ENCODE measurements at places on chromosomes 2 and 18. TPM values are rescaled to one million over a fixed set of nuclear protein-coding genes. Genes with fewer than 3 reads are reported as not detected.

DNA sequence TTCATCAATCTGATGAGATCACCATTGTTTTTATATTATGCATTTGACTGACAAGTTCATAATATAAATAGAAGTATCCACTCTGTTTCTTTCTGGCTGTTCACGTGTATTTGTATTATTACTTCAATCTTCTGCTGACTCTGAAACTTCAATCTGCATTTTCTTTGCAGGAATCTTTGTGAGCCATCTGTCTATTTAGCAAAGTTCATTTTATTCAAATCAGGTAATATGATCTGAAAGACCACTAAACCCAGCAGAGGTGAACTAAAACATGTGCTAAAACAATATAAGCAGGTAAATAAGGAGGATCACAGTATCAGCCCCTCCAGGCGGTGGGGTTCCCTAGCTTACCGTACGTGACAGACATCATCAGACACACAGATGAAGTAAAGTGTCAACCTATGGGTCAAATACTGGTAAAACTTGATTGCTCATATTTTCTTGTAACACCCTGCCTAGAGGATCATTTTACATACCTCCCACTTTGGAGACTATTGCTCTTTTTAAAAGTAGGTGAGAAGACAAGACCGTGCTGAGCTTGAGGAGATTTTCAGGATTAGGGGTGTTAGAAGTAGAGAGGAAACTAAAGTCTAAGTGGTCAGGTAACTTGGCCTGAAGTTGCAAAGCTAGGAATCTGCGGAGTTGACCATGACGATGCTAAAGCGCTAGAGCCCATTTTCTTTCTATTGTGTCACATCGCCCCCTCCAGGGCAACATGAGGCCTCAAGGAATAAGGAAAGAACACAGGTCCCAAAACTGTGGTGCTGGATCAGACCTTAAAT lies 9.0 kb downstream of the DTNB start:
- DNase-seq: peak; percentile 34
- H3K36me3 ChIP-seq: no peaks in the 10 kb centered on the region
- peaks cover 10% of the 10 kb centered on the region for H3K4me1 ChIP-seq
- H3K27me3 ChIP-seq: no peaks in the 10 kb centered on the region
- peak overlapping the region; percentile 62 for H3K27ac ChIP-seq
- H3K4me3 ChIP-seq: no peak overlapping the region

GRCh38 chr2:62151306-62151638 lies 44.6 kb upstream of the B3GNT2 start:
- H3K27ac ChIP-seq: peak overlapping the region; percentile 62
- no peaks in the 10 kb centered on the region for H3K36me3 ChIP-seq
- H3K4me1 ChIP-seq: no peaks in the 10 kb centered on the region
- no peaks in the 10 kb centered on the region for H3K27me3 ChIP-seq
- no peak overlapping the region for H3K4me3 ChIP-seq

DNA sequence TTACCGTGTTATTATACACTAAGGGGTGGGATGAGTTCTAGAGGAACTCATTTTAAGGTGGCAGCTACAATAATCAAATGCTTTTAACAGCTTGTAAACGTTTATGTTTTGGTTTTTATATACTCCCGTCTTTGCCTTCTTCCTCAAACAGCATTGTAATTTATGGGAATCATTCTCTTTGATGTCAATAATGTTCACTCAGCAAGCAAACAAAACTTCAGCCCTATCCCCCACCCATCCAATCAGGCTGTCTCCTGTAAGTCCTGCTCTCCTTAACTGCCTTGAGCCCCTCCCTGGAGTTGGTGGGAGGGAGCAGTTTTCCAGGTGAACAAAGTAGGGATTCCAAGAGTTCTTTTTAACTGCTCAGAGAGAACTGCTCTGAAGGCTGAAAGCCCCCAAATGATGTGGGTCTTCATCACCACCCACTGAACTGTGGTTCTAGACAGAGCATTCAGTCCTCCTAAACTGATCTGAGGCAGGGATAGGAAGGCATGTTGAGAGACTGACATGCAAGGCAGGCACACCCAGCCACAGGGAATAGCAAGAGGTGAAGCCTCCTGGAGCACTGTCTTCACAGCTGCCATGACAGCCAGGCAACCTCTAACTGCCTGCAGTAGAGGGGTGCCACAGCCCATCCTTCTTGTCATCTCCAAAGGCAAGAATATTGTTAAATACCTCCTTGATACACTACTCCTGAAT lies 17.5 kb downstream of the MYO5B start:
- no peak for DNase-seq
- no peaks in the 10 kb centered on the region for H3K27me3 ChIP-seq
- no peak overlapping the region for H3K27ac ChIP-seq
- no peak overlapping the region for H3K4me3 ChIP-seq

DNA sequence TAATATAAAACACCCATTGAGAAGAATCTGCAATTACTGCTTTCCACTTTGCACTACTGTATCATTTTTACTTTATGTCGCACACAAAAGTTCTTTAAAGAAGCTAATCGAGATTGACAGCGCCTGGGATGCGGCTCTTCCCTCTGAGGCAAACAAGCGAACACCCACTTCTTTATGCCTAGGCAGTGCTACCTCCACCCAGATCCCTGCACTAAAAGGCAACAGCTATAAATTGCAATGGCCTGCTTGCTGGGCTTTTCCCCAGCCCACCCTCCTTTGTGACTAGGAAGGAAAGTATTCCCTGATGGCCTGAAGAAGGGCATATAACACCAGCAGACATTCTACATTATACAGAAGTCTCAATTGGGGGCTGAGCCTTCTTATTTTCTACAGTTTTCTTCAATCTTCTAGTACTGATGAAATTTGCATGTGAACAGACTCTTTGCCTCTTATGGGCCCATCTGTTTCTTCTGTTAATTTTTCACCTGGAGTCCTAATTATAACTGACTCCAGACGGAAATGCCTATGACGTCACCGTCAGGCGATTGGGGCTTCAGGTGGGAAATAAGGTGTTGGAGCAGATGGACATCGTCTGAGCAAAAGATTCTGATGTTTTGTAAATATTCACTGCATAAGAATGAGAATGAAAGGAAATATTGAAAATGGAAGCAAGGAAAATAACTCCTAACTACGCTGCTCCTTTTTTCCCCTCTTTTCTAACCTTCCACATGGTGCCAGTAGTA lies 138.9 kb upstream of the DCC start:
- DNase-seq: no peak
- no peak overlapping the region for H3K27ac ChIP-seq
- no peak overlapping the region for H3K4me3 ChIP-seq
- H3K36me3 ChIP-seq: no peaks in the 10 kb centered on the region

- peaks cover 16% of the 10 kb centered on the region for H3K4me1 ChIP-seq
- H3K4me3 ChIP-seq: no peak overlapping the region
- H3K27ac ChIP-seq: no peak overlapping the region
- no peak for DNase-seq
- H3K27me3 ChIP-seq: peaks cover 14% of the 10 kb centered on the region
These were observed 18.2 kb downstream of the NRP2 start for GRCh38 chr2:205700331-205701132.

- H3K4me3 ChIP-seq: no peak overlapping the region
- no peak overlapping the region for H3K27ac ChIP-seq
- DNase-seq: no peak
- no peaks in the 10 kb centered on the region for H3K4me1 ChIP-seq
- H3K36me3 ChIP-seq: no peaks in the 10 kb centered on the region
These were observed 46.2 kb upstream of the COPS8 start for GRCh38 chr2:237039301-237040031.

DNA sequence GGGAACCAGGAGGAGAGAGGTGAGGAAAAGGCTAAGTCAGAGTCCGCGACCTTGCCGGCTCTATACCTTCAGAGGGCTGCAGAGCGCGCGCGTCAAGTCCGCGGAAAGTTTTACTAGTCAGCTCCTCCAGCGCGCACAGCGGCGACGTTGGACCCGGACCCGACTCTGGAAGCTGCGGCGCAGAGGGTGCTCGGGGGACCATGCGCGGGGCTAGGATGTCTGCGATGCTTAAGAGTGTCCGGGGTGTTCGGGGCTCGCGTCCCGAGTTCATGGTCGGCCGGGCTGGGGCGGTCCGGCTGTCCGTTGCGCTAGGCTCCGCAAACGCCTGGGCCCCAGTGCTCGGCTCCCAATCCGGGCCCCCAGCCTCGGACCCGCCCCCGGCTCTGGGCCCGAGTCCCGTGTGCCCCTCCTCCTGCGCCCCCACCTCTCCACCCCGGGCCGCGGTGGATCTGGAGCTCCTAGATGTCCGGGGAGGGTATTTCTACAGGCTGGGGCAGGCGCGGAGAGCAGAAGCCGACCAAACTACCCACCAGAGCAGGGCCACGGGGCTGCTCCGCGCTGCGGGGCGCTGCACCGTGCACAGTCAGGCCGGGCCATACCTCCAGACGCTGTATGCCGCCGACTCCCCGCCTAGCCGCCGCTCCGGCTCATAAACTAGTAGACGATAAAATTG lies at the start of gene LBX2:
Gene LBX2, minus strand, starts transcription at position 337 of the 673 bp plus-strand sequence. Its CDS starts 66 bp downstream, at position 271.
- no peak for DNase-seq
- peaks cover 29% of the 10 kb centered on the region for H3K27me3 ChIP-seq
- H3K27ac ChIP-seq: peak within 1 kb of the TSS; percentile 93
- peaks cover 6% of the 10 kb centered on the region for H3K36me3 ChIP-seq
- peak within 1 kb of the TSS; percentile 89 for H3K4me3 ChIP-seq
- H3K4me1 ChIP-seq: peaks cover 31% of the 10 kb centered on the region

GRCh38 chr18:79208906-79209305 lies 139.7 kb downstream of the ATP9B start:
- peaks cover 4% of the 10 kb centered on the region for H3K4me1 ChIP-seq
- no peak for DNase-seq
- H3K27ac ChIP-seq: no peak overlapping the region

GRCh38 chr18:57747809-57748680 lies 55.1 kb downstream of the ATP8B1 start:
- H3K4me1 ChIP-seq: peaks cover 45% of the 10 kb centered on the region
- DNase-seq: no peak
- H3K27me3 ChIP-seq: no peaks in the 10 kb centered on the region

DNA sequence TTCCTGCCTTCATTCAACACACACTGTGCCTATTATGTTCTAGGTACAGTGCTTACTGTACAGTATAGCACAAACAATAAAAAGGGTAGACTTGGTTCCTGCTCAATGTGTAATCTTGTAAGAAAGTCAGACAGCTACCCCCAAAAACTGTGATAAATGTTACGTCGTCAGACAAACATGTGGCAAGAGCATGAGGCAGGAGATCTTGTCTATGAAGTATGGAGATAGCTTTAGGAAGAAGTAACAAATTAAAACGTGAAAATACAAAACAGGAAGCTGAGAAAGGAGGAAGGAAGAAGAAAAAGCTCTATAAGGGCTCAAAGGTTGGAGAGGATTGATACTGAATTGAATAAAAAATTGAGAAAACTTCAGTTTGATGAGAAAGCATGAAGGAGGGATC lies 276.2 kb upstream of the HNRNPA3 start:
- no peak overlapping the region for H3K4me3 ChIP-seq
- H3K4me1 ChIP-seq: peaks cover 3% of the 10 kb centered on the region
- DNase-seq: no peak
- peaks cover 12% of the 10 kb centered on the region for H3K27me3 ChIP-seq
- no peaks in the 10 kb centered on the region for H3K36me3 ChIP-seq

GRCh38 chr2:6449343-6449742 lies 416.4 kb downstream of the CMPK2 start:
- H3K4me1 ChIP-seq: peaks cover 31% of the 10 kb centered on the region
- DNase-seq: no peak
- H3K4me3 ChIP-seq: no peak overlapping the region

GRCh38 chr18:48932822-48933510 lies 17.8 kb downstream of the SMAD7 start:
- no peaks in the 10 kb centered on the region for H3K36me3 ChIP-seq
- H3K27me3 ChIP-seq: no peaks in the 10 kb centered on the region
- H3K4me1 ChIP-seq: peaks cover 78% of the 10 kb centered on the region
- DNase-seq: no peak
- no peak overlapping the region for H3K4me3 ChIP-seq
- H3K27ac ChIP-seq: peak overlapping the region; percentile 51

DNA sequence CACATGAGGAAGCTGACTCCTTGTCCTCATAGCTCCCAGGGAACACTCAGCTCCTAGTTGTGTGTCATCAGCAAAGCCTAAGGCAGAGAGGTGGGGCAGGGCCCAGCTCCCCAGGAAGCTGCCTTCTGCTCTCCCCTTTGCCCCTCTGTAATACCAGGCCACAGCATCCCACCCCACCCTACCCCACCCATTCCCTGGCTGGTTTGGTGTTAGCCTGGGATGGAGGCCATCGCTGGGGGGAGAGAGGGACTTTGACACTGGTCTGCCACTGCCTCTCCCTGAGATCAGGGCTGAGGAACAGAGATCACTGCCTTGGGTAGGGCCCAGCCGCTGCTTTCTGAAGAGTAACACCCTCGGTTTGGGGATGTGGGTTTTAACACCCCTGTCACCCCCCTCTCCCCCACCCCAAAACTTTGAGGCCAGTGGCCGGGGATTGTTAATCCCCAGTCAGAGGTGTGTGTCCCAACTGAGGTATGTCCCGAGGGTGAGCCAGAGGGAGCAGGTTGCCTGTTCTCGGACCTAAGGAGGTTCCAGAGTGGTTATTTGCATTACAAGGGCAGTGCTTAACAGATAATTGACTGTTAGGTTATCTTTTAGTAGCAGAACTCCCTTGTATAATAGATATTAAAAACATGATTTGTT lies 41.4 kb downstream of the TET3 start:
- peaks cover 11% of the 10 kb centered on the region for H3K36me3 ChIP-seq
- H3K27me3 ChIP-seq: no peaks in the 10 kb centered on the region

Gene EDAR
- 0.69 TPM for total RNA-seq

Gene CXCR1
- total RNA-seq: not detected

Gene RUFY4
- total RNA-seq: not detected

Gene HNMT
- total RNA-seq: 17.6 TPM

Gene PCARE
- not detected for total RNA-seq

Gene PELI1
- total RNA-seq: 68.4 TPM

Gene DSC1
- total RNA-seq: not detected
